Activated CD4-positive, alpha-beta T cell treated with anti-CD3 and anti-CD28 coated beads, Interleukin-2, amount 50 U/mL, for 48 hours (primary cell): ENCODE measurements at places on chromosomes 5 and 9.

DNA sequence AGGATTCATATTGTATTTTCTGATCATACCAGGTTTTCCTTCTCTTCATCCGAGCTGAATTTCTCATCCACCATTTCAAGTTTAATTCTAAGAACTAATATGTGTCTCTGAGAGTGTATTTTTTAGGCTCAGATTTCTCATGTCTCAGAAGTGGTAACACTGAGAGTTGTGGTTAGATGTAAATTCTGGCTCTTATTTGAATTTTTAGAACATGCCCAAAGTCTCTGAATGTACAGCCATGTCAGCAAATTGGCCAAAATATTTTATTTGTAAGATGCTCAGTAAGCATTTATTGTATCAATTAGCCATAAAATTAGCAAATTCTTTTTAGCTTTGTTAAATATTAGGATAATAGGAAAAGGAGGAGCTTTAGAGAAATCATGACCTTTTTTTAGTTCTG lies 16.6 kb downstream of the SV2C start:
- DNase-seq: no peak

DNA sequence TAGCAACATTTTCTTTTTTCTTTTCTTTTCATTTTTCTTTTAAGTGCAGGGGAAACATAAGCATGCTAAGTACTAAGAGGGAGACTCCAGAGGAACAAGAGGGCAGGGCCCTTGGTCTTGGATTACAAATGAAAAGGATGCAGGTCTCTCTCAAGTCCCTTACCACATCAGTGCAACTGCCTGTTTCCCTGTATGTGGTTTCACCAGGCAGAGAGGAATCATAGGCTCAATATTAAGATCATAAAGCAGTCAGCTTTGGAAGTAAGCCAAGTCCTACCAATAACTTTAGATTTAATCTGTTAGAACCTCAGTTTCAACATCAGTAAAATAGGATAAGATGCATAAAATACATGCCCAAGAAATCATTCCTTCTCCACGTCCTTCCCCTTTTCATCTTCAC lies 422.7 kb upstream of the PAPPA start:
- no peak for DNase-seq

DNA sequence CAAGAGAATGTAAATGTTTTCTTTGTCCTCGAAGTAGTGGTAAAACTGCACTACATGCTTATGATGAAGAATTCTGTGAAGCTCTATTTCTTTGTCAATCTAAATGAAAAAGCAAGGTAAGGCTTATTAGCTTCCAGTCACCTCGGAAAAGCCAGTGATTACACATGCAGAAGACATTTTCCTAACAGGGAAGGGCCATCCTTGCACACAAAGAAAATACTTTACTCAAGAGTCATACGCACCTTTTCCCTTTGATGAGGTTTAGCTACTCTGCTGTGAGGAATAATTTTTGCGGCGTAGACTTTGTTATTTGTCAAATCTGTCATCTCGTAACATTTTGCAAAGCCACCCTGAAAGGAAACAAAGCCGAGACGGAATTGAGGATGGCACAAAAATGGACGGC lies 1.1 kb downstream of the PLK2 start:
- no peak for DNase-seq

- no peak for DNase-seq
Observed at GRCh38 chr5:138831703-138832102, 43.4 kb downstream of the LRRTM2 start.

GRCh38 chr5:14767053-14767452 lies 102.5 kb downstream of the OTULIN start:
- DNase-seq: no peak

DNA sequence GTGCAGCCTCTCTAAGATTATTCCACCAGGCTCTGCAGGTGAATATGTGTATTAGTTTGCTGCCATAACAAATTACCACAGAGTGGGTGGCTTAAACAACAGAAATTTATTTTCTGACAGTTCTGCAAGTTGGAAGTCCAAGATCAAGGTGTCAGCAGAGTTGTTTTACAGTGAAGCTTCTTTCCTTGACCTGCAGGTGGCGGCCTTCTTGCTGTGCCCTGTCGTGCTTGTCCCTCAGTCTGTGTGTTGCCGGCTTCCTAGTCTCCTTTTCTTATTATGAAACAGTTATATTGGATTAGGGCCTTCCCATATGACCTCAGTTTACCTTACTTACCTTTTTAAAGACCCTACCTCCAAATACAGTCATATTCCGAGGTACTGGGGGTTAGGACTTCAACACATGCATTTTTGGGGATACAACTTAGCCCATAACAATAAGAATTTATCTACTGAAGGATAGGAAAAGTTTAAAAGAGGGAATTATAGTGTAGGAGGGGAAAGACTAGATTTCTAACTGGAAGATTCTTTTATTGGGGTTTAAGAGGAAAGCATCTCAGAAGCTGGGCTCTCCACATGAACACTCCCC lies 97.4 kb downstream of the OSTF1 start:
- DNase-seq: peak; percentile 57

DNA sequence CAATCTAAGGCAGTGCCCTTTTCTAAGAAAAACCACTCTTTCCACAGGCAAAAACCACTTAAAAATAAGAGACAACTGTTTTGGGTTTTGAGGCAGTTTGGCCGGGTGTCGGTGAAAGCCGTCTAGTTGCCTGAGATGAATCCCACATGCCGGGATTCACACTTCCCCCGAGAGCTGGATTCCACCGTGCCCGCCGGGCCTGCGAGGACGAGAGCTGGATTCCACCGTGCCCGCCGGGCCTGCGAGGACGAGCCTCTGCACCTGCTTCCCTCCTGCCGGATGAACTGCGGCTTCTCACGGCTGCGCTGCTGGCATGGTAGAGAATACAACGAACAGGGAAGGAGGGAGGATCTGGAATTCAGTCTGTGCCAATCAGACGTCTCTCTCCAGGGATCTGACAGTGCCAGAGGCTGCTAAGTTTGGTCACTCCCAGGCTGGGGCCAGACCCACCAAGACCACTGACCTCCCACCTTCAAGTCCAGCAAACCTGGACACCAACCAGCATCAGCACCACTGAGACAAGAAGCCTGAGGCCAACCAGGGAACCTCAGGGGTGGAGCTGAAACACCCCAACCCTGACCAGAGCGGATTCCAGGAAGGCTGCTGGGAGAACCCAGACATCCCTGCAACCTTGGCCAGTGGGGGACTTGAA lies 23.0 kb downstream of the VAV2 start:
- no peak for DNase-seq

DNA sequence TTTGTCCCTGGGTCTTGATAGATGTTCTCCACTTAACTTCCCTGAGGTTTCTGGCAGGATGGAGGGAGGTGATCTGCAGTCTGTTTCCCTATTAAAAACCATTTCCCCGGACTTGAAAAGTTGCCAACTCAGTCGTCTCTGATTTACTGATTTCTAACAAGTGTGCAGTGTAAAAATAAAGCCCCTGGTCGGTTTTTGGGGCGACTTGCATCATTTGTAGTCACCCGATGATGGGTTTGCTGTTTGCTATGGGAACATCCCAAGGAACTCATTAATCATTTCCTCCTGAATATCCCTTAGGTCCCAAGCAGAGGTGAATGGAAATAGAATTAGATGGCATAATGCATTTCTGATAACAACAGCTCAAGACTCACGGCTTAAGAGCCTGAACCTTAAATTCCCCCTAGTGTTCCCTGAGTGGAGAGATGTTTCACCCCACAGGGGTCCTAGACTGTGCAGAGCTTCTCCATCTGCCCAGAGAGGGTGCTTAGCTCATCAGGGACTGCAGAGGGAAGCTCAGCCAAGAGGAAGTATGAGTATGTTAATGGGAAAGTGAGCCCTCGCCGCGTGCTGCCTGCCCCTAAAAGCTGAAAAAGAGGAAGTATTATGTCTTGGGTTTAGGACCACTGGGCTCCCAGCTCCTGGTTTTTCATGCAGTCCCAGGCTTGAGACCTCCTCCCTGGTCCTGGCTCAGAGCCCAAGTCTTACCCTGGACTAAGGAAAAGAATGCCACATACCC lies 115.1 kb upstream of the DAP start:
- DNase-seq: no peak

DNA sequence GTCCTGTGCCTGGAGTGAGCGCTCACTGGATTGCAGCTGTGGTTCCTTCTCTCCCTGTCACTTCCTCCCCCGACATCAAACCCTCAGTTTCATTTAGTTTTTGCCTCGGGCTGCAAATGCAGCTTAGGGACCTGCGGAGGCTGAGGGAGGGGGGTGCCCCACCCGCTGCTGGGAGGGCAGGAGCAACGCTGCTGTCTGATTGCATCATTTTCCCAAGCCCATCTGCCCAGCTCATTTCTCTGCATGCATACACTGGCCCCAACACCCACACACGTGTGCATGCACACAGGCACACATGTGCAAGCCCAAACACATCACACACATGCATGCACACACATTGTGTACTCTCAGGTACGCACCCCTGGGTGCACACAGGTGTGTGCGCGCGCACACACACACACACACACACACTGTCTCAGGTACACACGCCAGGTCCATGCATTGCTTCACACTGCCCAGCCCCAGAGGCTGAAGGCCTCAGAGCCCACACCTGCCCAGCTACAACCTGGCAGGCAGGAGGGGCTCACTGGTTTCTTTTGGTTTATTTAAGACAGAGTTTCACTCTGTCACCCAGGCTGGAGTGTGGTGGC lies 3.4 kb downstream of the ASS1 start:
- no peak for DNase-seq

DNA sequence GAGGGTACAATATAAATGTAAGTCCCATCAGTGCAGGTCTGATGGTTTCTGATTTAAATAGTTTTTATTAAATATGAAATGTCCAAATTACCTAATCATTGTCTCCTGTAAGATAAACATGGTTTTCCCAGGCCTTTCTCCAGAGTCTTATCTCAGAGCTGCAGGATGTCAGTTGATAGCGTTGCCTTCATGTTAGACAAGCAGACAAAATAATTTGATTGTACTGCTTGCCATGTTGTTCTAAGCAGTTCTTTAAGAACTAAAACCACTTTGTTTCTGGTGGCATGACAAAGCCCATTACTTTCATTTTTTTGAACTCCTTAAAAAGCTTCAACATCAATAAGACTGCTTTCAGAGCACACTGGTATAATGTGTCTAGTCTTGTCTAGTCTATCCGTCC lies 1073.5 kb downstream of the MAT2B start:
- no peak for DNase-seq

- DNase-seq: no peak
Observed at GRCh38 chr5:159199225-159199624, 10.1 kb downstream of the RNF145 start.

DNA sequence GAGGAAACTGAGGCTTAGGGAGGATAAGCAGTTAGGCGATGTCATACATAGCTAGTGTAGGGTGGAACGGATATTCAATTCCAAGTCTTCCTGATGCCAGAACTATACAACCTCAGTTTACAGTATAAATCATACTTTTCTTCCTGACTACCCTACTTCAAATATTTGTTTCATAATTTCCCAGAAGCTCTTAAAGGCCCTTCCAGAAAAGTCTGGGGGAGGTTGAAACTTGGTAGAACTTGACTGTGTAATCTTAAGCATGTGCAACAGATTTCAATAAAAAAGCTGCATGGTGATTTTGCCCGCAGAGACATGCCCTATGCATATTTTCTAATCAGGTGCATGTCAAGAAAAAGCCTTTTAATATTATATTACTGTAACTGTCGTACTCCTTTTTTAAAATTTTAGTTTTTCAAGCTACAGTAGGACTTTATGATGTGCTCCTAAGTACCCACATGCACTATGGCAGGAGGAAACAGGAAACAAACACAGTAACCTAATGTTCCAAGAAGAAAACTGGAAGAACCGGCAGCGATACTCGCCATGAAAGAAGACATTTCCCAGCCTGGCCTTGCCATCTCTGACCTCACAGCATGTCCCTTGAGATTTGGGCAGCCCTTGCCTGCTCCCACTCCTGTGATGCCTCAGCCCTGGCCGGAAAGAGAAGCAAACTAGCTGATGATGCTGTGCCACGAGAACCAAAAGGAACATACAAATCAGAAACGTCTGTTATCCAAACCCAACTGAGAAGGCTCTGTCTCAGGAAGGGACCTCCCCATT lies 266.0 kb downstream of the EFNA5 start:
- DNase-seq: no peak

- no peak for DNase-seq
Observed at GRCh38 chr9:108562176-108562575, 293.6 kb downstream of the ACTL7B start.
